ENCODE measurements at places on chromosomes 2 and 18. TPM values are rescaled to one million over a fixed set of nuclear protein-coding genes. Genes with fewer than 3 reads are reported as not detected.

NEURL3 gene
- not detected for polyA plus RNA-seq

CPLX4 gene
- polyA plus RNA-seq: not detected

TMEM200C gene
- polyA plus RNA-seq: not detected

ARHGEF4 gene
- polyA plus RNA-seq: 14.1 TPM

RNF152 gene
- 2.1 TPM for polyA plus RNA-seq

KLHL41 gene
- polyA plus RNA-seq: 0.19 TPM

RAX gene
- polyA plus RNA-seq: not detected

GALNT5 gene
- polyA plus RNA-seq: 4.4 TPM

FAM237A gene
- not detected for polyA plus RNA-seq

MYO7B gene
- polyA plus RNA-seq: 0.11 TPM

ANKRD62 gene
- not detected for polyA plus RNA-seq

CABYR gene
- polyA plus RNA-seq: 6.8 TPM

SLC9A2 gene
- 0.02 TPM for polyA plus RNA-seq

RND3 gene
- 23.7 TPM for polyA plus RNA-seq

ZRANB3 gene
- polyA plus RNA-seq: 6.6 TPM
